ENCODE measurements at places on chromosomes 12 and 14.

- no peak for DNase-seq
These were observed 47.9 kb upstream of the ATF7IP start for GRCh38 chr12:14317362-14318146.

GRCh38 chr12:43336962-43337555, 214.9 kb downstream of the ADAMTS20 start:
- no peak for DNase-seq

GRCh38 chr14:104335176-104335575, 196.8 kb downstream of the KIF26A start:
- no peak for DNase-seq

DNA sequence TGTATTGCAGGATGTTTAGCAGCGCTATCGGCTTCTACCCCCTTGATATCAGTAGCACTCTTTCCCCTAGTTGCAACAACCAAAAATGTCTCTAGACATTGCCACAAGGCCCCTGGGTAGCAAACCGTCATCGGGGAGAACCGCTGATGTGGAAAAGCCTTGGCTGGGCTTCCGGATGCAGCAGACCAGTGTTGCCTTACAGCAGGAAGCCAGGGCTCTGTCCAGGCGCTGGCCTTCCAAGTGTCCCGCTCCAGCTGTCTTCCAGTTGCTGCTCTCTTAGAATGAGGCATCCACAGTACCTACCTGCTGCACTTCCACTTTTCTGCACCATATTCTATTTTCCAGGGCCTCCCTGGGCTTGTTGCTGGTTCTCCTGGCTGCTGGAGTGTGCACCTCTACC, 22.6 kb upstream of the SLC10A1 start:
- no peak for DNase-seq

DNA sequence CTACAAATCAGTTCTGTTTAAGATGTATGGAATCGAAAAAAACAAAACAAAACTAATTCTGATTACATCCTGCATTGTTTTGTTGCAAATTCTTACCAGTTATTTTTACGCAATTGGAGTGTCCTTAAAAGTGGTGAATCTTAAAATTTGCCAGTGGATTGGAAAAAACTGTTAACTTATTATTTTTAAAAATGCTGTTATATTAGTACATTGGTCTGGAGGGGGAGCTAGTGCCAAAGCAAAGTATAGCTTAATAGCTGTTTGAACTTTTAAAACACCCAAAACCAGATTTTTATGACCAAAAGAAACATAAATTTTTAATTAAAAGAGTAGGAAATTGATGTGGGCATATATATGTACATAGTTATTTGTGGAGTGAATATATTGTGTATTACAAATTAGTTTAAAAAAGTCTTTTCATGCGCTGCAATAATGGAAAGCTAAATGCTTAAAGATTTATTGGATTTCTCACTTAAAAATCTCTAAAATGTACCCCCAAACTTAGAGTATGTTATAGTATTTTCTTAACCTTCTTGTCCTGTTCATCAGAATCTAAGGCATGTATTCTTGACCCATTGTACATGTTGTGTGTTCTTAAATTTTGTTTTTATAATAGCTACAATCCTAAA, 2.5 kb downstream of the FUT8 start:
- DNase-seq: no peak

- no peak for DNase-seq
These were observed 151.2 kb upstream of the KRR1 start for GRCh38 chr12:75662511-75663159.

GRCh38 chr12:88251798-88252197, 109.7 kb downstream of the TMTC3 start:
- DNase-seq: no peak

DNA sequence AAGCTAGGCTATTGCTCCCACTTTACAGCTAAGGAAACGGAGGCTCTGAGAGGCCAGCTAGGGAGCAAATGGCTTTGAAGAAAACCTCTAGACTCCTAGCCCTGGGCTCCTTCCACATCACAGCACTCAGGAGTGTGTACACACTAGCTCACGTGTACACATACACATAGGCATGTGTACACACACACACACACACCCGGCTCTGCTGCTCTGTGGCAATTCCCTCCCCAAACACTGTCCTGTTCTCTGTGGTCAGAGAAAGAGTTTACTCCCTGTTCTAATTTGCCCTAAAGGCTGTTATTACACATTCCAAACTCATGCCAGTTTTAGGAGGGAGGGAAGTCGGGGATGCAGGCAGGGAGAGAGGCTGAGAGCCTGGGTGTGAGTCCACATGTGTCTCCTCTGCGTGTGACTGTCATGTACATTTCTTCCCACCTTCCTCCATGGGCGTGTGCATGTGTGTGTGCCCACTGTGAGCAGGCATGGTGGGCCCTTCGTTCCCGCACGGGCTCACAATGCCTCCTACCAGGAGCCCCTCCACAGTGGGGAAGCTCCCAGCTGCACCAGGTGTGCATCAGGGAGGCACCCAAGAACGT, 14.2 kb downstream of the TRPV4 start:
- DNase-seq: no peak

- no peak for DNase-seq
These were observed 64.4 kb downstream of the ADGRD1 start for GRCh38 chr12:131018019-131018620.

- DNase-seq: no peak
These were observed 192.2 kb upstream of the LMNTD1 start for GRCh38 chr12:25745281-25745680.

- no peak for DNase-seq
These were observed 359.3 kb downstream of the ADGRD1 start for GRCh38 chr12:131312793-131313545.
